ENCODE measurements at places on chromosomes 4 and X. TPM values are rescaled to one million over a fixed set of nuclear protein-coding genes. Genes with fewer than 3 reads are reported as not detected.
A peak's percentile ranks its signal among the peaks of the same experiment; 100 is the strongest.

Gene CC2D2A
- not detected for total RNA-seq

DNA sequence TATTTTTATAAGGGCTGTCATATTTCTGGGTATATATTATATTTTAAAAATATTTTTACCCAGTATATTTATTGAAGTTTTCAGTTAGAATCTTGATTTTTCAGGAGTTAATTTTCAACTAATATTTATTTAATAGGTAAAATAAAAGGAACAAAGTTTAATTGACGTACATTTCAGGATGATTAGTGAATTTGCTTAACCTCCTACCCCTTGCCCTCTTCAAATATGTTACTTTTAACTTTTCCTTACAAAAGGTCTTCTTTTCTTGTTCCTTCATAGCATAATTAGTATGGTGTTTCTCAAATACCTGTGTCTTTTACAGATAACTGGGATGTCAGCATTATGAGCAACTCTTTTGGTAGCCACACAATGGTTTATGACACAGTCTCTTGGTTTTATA lies 24.8 kb upstream of the MSMO1 start:
- H3K4me3 ChIP-seq = no peak overlapping the region
- DNase-seq = no peak
- peaks cover 12% of the 10 kb centered on the region for H3K4me1 ChIP-seq
- no peak overlapping the region for H3K27ac ChIP-seq
- peaks cover 21% of the 10 kb centered on the region for H3K36me3 ChIP-seq

DNA sequence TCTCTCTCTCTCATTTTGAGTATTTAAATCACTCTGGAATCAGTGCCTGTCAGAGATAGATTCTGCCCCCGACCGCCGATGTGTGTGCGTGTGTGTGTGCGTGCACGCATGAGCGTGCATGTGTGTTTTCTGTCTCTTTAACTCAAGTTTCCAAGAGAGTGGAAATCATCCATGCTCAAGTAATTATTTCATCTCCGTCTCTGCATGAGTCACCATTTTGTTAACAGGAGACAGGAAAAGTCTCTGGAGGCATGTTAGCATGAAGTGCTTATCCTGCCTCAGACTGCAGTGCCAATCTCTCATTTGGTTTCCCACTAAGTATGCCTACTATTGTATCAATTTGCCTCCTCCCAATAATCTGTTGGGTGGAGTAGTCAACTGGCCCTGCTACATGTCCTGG lies 182.9 kb upstream of the NHS start:
- no peak overlapping the region for H3K4me3 ChIP-seq
- no peaks in the 10 kb centered on the region for H3K27me3 ChIP-seq
- DNase-seq = no peak
- no peak overlapping the region for H3K27ac ChIP-seq
- no peaks in the 10 kb centered on the region for H3K36me3 ChIP-seq

DNA sequence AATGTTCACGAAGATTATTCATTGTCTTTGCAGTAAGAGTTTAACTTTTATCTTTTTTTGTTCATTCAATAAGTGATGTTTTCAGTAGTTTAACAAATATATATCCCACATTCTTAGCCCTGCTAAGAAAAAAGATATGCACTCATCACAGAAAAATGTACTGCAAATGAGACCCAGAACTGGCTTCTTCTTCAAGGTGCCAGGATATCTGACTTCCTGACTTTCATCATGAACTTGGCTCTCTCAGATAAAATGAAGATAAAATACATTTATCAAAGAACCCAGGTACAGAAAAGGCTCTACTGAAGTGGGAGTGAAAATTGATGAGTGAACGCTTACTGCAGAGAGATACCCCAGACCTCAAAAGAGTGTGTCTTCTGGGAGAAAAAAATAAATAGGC lies 177.8 kb upstream of the DKK2 start:
- H3K4me1 ChIP-seq = no peaks in the 10 kb centered on the region
- no peak overlapping the region for H3K27ac ChIP-seq
- H3K4me3 ChIP-seq = no peak overlapping the region
- H3K36me3 ChIP-seq = no peaks in the 10 kb centered on the region
- peaks cover 2% of the 10 kb centered on the region for H3K27me3 ChIP-seq
- no peak for DNase-seq

DNA sequence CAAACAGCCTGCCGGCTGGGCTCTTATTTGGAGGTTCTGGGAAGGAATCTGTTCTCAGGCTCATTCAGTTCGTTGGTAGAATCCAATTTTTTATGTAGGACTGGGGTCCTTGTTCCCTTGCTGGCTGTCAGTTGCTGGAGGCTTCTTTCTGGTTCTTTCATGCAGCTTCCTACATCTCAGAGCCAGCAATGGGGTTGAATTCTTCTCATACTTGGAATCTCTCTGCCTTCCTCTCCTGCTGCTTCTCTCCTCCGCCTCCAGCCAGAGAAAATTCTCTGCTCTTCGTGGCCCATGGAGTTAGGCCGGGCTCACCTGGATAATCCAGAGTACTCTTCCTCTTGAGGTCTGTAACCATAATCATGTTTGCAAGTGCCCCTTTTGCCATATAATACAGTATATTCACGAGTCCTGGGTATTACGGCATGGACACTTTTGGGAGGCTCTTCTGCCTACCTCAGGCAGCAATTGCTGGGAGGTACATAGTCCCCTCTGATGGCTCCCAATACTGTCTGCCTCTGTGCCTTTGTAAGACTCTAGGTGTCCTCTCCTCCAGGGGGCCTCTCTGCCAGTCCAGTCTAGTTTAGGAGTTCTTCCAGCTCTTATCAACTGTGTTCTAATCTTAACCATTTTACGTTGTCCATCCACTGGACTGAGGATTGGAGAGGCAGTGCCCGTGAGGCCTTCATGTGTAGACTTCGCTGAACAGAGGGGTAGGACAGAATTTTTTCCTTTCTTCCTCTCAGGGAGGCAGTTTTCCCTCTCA lies 2.2 kb downstream of the TRMT44 start:
- DNase-seq = no peak
- no peaks in the 10 kb centered on the region for H3K27me3 ChIP-seq
- peaks cover 16% of the 10 kb centered on the region for H3K36me3 ChIP-seq
- peak overlapping the region; percentile 95 for H3K4me3 ChIP-seq

DNA sequence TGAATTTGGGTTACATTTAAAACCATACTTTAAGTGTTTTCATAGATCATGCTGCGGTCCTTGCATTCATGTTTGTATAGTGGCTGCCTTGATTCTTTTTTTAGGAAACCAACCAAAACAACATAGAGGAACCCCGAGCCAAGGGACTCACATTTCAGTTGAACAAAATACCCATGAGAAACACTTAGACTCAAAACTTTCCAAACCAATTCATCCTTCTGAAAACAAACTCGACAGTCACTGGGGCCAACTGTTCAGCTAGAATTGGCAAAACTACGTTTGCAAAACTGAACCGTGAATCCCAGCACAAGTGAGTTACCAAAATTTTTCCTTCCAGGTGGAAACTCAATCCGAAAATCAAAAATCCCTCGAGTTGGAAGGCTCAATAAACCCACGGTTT lies 1.4 kb downstream of the ADGRA3 start:
- peaks cover 30% of the 10 kb centered on the region for H3K27me3 ChIP-seq
- no peak for DNase-seq
- H3K4me3 ChIP-seq = peak overlapping the region; percentile 32

GRCh38 chr4:180852738-180853137 lies 1390.5 kb upstream of the TENM3 start:
- H3K4me3 ChIP-seq = no peak overlapping the region
- no peaks in the 10 kb centered on the region for H3K36me3 ChIP-seq
- H3K27ac ChIP-seq = no peak overlapping the region
- H3K27me3 ChIP-seq = no peaks in the 10 kb centered on the region
- DNase-seq = no peak
- no peaks in the 10 kb centered on the region for H3K4me1 ChIP-seq

GRCh38 chr4:59380841-59381366 lies 1819.2 kb upstream of the ADGRL3 start:
- H3K36me3 ChIP-seq = no peaks in the 10 kb centered on the region
- H3K27ac ChIP-seq = no peak overlapping the region
- H3K27me3 ChIP-seq = no peaks in the 10 kb centered on the region
- no peaks in the 10 kb centered on the region for H3K4me1 ChIP-seq
- no peak overlapping the region for H3K4me3 ChIP-seq
